Stimulated activated CD4-positive, alpha-beta T cell treated with anti-CD3 and anti-CD28 coated beads, Interleukin-1b, Interleukin-23, amount 100 ng/mL, for 1 hour (primary cell): ENCODE measurements at places on chromosomes 4 and X.

- no peak for DNase-seq
These were observed 41.5 kb downstream of the SMAD1 start for GRCh38 chr4:145523117-145523516.

DNA sequence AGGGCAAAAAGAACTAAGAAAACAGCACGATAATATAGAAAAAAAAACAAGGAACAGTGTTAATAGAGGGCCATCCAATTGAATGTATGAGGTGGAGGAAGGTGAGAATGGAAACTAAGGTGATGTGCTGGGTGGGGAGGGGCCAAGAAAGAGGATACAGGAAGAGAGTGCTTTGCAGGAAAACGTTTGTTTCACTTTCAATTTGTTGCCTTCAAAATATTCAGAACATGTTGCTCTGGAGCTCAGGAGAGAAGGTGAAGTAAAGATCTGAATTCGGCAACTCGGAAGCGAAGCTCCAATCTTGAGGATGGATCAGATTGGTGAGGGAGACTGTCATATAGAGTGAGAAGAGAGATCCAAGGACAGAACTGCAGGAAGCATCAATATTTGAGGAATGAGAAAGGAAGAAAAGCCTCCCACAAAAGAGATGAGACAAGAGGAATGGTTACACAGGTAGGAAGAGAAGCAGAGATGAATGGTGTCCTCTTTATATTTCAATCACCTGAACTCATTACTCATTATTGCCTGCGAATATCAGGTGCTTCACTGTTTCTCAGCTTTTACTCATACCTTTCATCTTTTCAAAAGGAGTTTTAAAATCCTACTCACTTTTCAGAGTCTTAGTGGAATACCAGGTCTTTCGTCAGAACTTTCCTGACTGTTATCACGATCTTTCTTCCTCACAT is 14.7 kb upstream of the SEC24D start:
- no peak for DNase-seq

GRCh38 chrX:130228871-130229270 is 39.8 kb downstream of the ZNF280C start:
- DNase-seq = no peak

- no peak for DNase-seq
These were observed 109.3 kb downstream of the AFF2 start for GRCh38 chrX:148609515-148610327.

DNA sequence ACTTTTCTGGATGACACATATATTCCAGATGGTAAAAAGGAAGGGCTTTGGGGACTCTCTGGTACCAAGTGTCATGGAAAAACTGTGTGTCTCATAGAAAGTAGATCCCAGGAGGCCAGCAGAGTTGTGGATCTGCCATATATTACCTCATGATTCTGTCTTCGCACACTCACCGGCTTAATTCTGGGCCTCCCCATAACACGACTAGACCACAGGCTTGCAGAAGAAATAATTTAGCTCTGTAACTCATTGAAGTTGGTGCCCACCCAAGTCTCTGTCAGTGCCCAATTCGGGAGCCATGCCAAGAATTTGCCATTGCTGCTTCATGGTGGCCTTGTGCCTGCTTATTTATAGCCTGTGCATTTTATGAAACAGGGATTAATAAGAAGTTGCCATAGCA is 104.5 kb downstream of the AR start:
- DNase-seq = no peak

DNA sequence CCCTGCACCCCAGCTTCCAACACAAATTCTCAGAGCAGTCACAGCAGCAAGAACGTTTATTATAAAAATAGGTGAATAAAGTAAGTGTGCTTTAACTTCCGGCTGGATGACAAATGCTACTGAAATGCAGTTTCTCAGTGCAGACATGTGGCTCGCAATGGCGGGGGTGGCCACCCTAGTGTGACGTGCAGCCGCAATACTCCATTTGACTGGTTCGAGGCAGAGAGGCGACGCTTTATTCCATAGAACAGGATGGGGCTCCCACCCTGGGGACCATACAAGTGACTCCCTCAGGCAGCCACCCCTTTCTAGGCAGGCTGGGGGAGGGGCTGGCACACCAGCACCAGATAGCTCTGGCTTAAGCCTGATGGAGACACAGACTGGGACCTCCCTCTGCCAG is 14.5 kb downstream of the TNIP2 start:
- DNase-seq = no peak

- no peak for DNase-seq
These were observed 229.6 kb upstream of the DIAPH2 start for GRCh38 chrX:96455078-96455477.

GRCh38 chr4:151599863-151600262 is 160.9 kb downstream of the GATB start:
- DNase-seq = no peak

DNA sequence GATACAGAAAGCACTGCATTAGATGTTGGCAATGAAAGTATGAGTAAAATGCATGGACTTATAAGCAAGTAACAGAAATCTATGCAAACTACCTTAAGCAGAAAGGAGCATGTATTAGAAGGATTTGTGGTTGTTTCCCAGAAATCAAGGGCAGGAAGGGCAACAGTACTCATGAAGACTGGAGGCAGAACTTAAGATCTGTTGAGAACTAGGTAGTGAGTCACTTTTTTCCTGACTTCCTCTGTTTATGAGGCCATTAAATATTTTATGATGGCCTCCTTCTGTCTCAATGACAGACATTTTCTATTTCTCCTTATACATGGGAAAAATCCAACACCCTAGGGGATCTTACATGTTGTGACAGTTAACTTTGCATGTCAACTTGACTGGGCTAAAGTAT is 398.2 kb downstream of the MID1IP1 start:
- no peak for DNase-seq

DNA sequence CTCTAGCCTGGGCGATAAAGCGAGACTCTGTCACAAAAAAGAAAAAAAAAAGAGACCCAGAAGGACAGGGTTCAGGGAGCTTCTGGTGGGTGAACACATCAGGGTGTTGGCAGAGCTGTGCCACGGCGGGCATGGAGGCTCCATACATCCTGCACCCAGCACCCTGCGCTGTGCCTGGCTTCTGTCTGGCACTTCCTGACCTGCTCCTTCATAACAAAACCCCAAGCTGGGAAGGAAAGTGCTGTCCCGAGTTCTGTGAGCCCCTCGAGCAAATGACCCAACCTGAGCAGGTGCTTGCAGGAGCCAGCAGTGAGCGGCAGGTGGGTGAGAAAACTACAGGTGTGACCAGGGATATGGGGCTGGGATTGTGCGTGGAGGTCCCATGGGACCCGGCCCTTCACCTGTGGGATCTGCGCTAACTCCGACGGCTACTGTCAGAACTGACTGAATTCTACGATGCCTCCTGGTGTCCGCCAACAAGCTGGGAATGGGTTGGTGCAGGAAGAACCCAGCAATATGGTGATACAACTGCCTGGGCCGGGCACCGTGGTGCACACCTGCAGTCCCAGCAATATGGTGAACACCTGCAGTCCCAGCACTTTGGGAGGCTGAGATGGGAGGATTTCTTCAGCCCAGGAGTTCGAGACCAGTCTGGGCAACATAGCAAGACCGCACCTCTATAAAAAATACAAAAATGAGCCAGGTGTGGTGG is 18.9 kb downstream of the ASMTL start:
- DNase-seq = no peak

- DNase-seq = no peak
These were observed 33.5 kb upstream of the CHRNA9 start for GRCh38 chr4:40301603-40302002.

DNA sequence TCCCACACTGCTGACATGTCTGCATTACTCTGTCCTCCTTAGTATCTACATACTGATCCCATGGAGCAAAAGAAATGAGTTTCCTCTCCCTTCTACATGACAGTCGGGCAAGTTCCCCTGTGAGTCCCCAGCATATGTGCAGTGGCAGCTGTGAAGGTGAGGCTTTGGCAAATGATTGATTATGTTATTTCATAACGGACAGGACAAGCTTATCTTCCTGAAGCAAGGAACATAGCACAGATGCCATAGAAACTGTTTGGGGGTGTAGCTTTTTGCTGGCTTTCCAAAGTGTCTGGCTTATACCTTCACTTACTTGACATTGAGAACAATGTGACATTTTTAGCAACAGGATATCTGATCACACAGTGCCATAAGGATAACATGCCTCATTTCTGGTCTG is 136.8 kb upstream of the PDLIM3 start:
- DNase-seq = no peak
